ENCODE measurements at places on chromosomes 1 and 21.

- DNase-seq: peak; percentile 39
Observed at GRCh38 chr21:26732432-26733221, 112.6 kb downstream of the ADAMTS1 start.

DNA sequence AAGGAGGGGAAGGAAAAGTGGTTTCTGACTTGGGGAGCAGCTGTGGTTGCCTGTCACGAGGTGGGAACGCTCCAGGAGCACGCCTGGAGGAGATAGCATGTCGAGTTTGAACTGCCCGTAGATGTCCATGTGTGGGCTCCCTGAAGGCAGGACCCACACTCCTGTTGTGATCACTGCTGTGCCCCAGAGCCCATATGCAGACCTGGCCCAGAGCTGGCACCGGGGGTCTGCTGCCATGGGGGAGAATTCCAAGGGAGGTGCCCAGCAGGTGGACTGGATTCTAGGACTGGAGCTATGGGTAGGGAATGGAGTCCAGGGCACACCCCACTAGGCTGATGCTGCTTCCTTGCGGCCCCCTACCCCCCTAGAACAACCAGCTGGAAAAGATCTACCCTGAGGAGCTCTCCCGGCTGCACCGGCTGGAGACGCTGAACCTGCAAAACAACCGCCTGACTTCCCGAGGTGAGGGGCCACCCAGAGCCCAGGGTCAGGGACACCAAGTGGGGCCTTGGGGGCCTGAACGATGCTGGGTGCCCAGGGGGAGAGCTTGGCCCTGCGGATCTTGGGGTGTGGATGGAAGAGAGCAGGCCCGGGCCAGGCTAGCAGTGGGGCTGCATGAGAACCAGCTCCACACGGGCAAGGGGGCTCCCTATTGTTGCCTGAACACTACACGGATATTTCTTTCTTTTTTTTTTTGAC, 9.3 kb downstream of the PODN start:
- no peak for DNase-seq

- DNase-seq: no peak
Observed at GRCh38 chr21:45513741-45514310, 28.4 kb downstream of the SLC19A1 start.

DNA sequence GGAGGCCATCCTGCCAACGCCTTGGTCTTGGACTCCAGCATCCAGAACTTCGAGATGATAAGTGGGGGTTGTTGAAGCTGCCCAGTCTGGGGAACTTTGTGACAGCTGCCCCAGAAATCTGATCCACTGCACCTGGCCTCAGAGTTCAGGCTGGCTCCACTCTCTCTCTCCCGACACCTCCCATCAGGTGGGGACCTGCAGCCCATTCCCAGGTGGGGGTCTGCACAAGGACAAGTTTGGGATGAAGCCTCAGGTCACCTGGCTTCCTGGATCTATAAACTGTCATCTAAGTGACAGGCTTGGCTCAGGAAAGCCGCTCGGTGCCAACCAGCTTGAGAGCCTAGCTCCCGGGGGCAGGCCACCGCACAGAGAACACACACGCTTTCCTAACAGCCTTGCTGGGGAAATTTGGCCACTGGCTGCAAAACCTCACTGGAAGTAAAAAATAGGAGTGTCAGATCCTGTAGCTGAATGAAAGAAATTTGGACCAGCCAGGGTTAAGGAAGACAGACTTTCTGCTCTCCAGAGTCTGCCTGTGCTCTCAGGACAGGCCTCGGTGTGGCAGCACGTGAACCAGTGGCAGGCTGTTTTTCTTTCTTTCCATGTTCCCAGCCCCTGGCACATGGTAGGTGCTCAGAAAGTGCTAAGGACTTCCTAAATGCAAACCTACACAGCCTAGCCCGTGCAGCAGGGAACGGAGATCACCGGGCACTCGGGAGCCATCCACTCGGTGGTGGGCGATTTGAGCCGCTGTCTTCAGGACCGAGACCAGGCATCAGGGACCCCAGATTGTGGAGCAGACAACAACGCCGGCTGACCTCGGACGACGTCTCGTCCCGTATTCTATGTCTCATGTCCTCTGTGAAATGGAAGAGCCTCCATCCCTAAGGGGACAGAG, 42.6 kb upstream of the LBR start:
- DNase-seq: no peak

DNA sequence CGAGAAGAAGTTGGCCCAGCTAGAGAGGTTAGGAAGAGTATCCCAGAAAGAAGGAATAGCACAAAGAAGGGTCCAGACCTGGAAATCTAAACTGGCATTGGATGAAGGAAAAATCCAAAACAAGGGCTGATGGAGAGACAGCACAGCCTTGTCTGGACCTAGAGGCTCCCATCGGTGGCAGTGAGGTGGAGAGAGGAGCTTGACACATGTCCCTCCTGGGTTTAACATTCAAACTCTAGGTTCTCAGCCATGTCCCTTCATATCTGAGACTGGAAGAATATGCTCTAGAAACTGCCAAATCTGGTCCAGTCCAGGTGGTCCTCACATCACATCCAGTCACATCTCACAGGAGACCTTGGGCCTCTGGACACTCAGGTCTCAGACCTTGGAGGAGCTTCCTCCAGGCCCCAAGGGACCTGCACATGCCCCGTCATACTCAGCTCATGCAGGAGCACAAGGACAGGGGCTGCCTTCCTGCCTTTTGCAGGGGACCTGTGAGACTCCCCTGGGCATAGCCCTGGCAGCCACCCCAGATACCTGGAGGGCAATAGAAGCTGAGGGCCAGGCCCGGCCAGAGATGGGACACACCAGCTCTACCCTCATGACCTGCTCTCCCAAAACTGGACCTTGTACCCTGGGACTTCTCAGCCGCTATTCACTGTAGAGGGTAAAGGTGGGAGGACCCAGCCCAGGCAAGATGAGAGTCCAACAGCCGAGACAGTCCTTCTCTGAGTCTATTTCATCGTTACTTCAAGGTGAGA, 7.5 kb downstream of the TMEM125 start:
- DNase-seq: no peak

- DNase-seq: no peak
Observed at GRCh38 chr1:203063287-203063686, 22.5 kb downstream of the MYOG start.

- no peak for DNase-seq
Observed at GRCh38 chr1:224169718-224170270, 13.2 kb upstream of the DEGS1 start.

GRCh38 chr1:12481928-12482327, 136.1 kb downstream of the DHRS3 start:
- no peak for DNase-seq

DNA sequence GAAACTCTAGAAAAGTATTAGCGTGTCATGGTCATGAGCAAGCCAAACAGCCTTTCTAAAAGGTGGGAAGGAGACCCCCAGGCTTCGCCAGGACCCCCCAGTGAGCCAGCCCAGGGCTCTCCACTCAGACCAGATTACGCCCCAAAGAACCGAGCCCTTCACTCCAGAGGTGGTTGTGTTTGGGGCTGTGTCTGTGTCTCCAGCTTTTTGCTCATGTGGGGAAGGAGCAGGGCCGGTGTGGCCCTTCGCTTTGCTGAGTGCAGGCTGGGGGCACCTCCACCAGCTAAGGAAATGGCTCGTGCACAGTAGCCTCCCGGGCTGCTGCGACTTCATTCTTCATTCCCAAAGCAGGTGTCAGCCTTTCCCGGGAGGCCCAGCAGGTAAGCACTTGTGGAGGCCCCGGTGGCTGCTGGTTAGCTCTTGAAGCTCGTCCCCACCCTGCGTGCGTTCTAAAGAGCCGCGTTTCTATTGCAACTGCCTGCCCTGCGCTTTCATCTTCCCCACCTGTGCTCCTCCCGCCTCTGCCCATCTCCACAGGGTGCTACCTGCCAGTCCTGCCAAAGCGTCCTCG, 531 bp downstream of the TSPEAR start:
- no peak for DNase-seq

GRCh38 chr1:156111355-156111962, 3.1 kb upstream of the LMNA start:
- no peak for DNase-seq

GRCh38 chr1:245829194-245829593, 674.4 kb downstream of the KIF26B start:
- no peak for DNase-seq

DNA sequence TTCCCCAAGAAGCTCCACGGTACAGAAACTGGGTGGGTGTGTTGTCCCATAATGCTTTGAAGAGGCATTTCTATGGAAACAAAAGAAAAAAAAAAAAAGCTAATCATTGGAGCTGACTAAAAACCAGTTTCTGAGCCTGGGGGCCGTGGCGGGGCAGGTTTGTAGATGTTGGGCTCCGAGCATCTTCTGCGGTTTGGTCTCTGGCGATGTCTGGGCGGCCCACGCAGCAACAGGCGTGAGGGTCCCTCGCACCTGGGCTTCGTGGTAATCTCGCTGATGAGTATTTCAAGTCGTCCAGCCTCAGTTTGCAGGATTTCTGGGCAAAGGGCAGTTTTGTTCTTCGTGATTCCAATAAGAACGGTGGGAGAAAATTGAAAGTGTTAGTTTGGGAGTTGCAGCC, 6.8 kb downstream of the TP73 start:
- no peak for DNase-seq
